ENCODE measurements at places on chromosomes 16 and 17.

- DNase-seq, result peak; percentile 71
Observed at GRCh38 chr16:53714205-53715022, 10.5 kb downstream of the FTO start.

DNA sequence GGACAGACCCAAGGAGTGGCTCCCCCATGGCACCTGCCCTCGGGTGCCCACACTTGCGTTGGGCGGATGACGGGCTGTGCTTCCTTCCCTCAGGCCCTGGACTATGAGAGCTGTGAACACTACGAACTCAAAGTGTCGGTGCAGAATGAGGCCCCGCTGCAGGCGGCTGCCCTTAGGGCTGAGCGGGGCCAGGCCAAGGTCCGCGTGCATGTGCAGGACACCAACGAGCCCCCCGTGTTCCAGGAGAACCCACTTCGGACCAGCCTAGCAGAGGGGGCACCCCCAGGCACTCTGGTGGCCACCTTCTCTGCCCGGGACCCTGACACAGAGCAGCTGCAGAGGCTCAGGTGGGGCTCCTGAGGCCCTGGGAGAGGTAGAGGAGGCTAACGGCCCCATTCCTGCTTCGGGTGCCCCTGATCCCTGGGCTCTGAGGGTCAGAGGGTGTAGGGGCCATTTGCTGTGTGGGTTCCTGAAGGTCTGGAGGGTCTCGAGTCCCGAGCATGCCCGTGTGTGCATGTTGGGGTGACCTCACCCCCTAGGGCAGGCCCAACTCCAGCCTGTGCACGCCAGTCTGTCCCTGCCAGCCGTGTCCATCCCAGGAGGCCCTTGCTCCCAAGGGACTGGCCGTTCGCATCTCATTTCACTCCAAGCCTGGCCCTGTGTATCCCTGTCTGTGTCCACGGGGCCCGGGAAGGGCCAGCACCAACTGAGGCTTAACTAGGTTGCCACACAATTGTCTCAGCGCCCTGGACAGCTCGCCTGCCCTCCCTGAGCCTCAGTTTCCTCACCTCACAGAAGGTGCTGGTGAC, 10.0 kb downstream of the SLC22A31 start:
- DNase-seq, result no peak

DNA sequence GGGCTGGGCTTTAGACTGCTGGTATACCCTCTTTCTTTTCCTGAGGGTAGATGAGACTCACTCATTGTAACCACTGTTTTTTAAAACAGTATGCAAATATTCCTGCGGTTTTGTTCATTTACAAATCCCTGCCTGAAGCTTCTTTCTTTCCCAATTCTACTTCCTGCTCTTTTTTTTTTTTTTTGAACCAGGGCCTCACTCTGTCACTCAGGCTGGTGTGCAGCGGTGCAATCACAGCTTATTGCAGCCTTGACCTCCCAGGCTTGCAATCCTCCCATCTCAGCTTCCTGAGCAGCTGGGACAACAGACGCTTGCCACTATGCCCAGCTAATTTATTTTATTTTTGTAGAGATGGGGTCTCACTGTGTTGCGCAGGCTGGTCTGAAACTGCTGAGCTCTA, 8.0 kb upstream of the SULT1A1 start:
- no peak for DNase-seq

DNA sequence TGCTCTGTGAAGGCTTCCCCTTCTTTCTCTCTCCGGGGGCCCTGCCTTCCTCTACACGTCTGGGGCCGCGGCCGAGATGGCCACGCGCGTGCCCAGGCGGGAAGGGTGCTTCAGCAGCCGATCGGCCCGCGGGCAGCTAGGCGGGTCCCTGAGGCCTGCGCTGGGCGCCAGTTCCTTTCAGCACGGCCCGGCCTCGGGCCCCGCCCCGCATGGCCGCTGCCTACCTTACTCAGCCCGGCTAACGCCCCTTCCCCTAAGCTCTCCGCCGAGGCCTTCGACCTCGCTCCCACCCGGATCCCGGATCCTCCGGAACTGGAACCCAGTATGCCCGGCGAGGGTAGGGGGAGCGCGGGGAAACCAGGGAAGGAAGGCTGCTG, 335 bp downstream of the TMEM11 start:
- peak; percentile 80 for DNase-seq

GRCh38 chr17:42399121-42399520, 10.9 kb upstream of the STAT3 start:
- DNase-seq, result no peak

DNA sequence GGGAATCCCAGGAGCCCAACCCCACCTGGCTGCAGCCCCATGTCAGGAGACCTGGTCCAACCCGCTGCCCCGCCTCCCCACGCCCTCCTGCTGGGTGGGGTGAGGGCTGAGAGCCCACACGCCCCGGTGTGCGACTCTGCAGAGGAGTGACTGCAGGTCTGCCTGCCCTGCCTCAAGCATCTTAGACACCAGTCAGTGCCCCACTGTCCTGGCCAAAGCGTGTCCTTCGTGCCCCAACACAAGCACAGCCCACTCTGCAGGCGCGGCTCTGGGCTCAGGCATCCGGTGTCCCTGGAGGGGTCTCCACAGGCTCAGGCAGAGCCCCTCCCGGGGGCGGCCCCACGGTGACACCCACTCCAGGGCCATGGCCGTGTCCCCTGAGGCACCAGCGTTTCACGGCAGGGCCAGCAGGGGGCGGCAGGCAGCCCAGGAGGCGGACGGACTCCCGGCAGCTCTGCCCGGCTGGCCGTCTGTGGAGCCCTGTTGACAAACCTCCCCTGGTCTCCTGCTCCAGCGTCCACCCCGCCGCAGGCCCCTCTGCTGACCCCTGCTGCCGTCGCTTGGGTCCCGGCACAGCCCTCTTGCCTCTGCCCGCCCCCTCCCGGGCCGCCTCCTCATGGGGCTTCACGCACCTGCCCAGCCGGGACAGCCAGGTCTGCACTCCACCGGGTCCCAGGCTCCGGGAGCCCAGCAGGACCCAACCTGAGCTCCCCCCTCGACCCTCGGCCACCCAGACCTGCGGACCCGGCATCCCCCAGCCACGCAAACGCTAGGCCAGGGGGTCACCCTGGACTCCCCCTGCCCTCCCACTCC, 8.6 kb upstream of the UBE2I start:
- DNase-seq, result peak; percentile 78

- DNase-seq, result no peak
Observed at GRCh38 chr17:1047177-1047878, 50.4 kb downstream of the TIMM22 start.

DNA sequence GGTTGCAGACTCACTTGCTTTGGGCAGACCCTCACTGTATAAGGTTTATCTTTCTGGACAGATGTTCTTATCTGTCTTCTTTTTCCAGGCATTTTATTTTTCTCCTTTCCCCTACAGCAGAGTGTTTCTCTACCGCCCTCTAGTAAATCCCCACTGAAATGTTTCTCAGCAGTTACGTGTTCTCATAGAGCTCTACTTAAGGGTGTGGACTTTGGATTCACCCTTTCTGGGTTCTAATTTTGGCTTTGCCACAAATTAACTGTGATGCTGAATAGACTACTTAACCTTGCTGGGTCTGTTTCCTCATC, 2.0 kb downstream of the ADAT1 start:
- peak; percentile 72 for DNase-seq

- no peak for DNase-seq
Observed at GRCh38 chr17:58632324-58633314, 59.2 kb downstream of the TEX14 start.

GRCh38 chr17:77636835-77637817, 321.4 kb upstream of the TNRC6C start:
- DNase-seq, result no peak

DNA sequence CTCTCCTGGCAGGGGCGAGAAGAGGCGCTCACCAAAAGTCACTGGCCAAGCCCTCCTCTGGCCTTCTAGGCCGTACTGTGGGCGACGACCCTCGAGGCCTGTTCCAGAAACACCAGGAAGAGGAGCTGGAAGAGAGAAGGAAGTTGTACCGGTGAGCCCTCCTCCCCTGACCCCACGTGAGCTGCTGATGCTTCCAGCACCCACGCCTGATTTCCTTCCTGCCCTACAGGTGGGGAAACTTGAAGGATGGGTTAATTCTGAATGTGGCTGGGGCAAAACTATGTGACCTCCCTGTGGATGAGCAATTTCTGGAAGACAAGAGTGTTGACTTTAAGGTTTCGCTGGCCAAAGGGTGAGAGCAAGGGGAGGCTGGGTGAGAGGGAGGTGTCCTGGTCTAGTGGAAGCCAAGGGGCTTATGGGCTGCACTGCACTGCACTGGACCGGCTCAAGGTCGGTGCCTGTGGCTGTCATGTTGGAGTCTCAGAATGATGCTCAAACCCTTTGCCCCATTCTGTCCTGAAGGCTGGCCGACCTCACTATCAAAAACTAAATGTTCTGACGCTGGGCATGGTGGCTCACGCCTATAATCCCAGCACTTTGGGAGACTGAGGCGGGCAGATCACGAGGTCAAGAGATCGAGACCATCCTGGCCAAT, 6.2 kb downstream of the C17orf100 start:
- DNase-seq, result no peak

DNA sequence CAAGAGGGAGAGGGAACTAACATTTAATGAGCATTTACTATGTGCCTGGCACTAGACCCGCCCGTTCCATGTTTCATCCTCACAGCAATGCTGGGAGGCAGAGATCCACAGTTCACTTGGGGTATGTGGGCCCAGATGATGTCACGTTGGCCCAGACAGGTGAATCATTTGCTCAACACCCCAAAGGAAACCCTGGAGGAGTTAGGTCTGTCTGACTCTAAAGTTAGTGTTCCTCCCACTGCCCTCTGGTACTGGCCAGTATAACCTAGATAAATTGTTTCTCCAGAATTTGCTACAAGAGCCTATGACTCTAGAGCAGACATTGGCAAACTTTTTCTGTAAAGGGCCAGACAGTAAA, 164.6 kb downstream of the VPS53 start:
- peak; percentile 80 for DNase-seq

DNA sequence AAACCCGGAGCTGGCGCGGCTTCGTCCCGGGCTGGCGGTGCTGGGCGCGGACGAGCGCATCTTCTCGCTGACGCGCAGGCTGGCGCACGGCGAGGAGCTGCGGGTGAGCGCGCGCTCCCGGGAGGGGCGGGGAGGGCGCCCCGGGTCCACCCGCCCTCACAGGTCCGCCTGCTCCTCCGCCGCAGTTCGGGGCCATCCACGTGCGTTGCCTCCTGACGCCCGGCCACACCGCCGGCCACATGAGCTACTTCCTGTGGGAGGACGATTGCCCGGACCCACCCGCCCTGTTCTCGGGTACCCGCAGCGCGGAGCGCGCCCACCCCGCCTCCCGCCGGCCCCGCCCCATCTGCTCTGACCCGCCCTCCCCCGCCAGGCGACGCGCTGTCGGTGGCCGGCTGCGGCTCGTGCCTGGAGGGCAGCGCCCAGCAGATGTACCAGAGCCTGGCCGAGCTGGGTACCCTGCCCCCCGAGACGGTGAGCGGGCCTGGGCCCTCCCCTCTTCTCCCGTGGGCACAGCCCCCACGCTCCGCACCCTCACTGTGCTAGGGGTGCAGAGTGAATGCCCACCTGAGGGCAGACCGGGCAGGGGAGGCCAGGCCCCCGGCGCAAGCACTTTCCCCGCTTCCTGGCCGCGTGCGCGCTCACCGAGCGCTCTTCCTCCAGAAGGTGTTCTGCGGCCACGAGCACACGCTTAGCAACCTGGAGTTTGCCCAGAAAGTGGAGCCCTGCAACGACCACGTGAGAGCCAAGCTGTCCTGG, 1.4 kb downstream of the HAGHL start:
- peak; percentile 84 for DNase-seq

- peak; percentile 46 for DNase-seq
Observed at GRCh38 chr17:66353937-66354401, 51.6 kb downstream of the PRKCA start.

- DNase-seq, result no peak
Observed at GRCh38 chr17:44094701-44095387, 24.3 kb downstream of the G6PC3 start.

- DNase-seq, result no peak
Observed at GRCh38 chr17:4998027-4998731, 429 bp downstream of the KIF1C start.

DNA sequence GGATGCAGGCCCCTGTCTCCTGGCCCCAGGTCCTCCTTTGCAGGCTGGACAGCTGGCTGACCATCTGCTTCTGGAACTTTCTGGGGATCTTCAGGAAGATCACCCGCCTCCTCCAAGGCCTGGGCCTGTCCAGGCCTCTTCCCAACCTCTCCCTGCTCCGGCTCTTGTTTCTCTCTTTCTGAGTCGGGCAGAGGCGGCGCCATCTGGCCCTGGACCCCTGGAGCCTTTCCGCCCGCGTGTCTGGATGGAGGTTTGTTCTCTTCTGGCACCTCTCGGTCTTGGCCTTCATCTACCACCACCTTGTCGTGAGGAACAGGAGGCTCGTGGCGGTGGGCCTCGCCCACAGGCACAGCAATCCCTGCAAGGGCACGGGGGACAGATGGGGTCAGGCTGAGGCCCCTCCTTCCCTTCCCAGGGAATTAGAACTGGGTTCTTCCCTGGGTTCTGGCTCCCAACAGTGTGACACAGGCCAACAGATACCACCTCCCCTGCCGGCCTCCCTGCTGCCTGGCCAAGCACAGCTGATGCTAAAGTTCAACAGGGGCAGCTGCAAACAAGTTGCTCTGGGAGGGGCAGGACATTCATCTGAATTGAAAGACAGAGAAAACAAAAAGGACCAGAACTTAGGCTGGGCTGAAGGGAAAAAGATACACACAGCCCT, 13.3 kb downstream of the NDUFAF8 start:
- DNase-seq, result no peak

DNA sequence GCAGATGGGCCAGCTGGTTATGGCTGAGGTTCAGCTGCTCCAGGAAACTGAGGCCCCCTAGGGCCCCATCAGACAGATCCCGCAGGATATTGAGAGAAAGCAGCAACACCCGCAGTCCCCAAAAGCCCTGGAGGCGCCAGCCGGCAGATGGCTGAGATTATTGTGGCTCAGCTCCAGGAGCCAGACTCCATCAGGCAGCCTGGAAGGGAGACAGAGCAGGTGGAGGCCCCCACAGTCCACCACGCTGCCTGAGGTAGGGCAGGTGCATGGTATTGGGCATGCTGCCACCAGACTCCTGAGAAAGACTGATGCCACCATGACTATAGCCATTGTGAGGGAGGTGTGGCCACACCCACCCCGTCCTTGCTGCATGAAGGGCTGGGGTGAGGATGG, 9.5 kb upstream of the TMEM101 start:
- DNase-seq, result no peak

GRCh38 chr16:57647136-57647875, 18.9 kb downstream of the ADGRG1 start:
- DNase-seq, result peak; percentile 33

DNA sequence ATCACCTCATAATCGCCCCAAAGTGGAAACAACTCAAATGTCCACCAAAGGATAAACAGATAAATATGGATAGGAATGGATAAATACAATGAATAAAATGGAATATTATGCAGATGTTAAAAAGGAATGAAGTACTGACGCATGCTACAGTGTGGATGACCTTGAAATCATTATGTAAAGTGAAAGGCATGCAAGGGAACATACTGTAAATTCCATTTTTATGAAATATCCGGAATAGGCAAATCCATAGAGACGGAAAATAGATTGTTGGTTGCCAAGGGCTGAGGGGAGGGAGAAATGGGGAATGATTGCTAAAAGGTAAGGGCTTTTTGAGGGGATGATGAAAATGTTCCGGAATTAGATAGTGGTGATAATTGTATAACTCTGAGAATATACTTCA, 36.0 kb downstream of the STAT5B start:
- DNase-seq, result no peak

GRCh38 chr17:7579001-7579833, at the start of gene CD68:
Gene CD68 (plus strand): TSS chr17:7579638. CDS start chr17:7579678, 40 bp downstream.
- peak; percentile 98 for DNase-seq

GRCh38 chr17:36992701-36993100, 43.9 kb downstream of the AATF start:
- DNase-seq, result no peak

Data from GM23248 (cell line).